Natural killer cell treated with Interleukin-12 subunit alpha and Interleukin-12 subunit beta and Interleukin-15 and Interleukin-18, amount 100 ng/mL, for 72 hours (primary cell): ENCODE measurements at places on chromosomes 2 and 18. TPM values are rescaled to one million over a fixed set of nuclear protein-coding genes. Genes with fewer than 3 reads are reported as not detected.
A peak's percentile ranks its signal among the peaks of the same experiment; 100 is the strongest.

The SNORC gene
- total RNA-seq, result 1.5 TPM

The RFX8 gene
- 2.1 TPM for total RNA-seq

- peak; percentile 70 for DNase-seq
Measured at GRCh38 chr2:151999053-151999452, 99.8 kb downstream of the CACNB4 start.

DNA sequence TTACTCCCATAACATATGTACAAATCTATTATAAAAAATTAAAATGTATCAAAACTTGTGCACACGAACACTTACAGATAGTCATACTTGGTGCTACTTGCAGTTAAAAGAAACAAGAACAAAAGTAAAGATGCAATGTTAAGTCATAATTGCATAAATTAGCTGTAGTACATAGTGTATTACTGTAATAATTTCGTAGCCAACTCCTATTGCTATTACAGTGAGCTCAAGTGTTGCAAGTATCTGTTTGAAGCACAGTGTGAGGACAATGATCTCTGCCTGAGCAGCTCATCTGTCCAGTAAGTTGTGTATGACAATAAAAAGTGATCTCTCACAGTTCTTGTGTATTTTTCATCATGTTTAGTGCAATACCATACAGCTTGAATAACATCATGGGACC, 7.5 kb upstream of the SERPINB13 start:
- DNase-seq, result no peak
